D721Med (cell line): ENCODE measurements at places on chromosomes 12 and 14.

- no peak for DNase-seq
Observed at GRCh38 chr14:22552001-22552826, 36.8 kb downstream of the DAD1 start.

DNA sequence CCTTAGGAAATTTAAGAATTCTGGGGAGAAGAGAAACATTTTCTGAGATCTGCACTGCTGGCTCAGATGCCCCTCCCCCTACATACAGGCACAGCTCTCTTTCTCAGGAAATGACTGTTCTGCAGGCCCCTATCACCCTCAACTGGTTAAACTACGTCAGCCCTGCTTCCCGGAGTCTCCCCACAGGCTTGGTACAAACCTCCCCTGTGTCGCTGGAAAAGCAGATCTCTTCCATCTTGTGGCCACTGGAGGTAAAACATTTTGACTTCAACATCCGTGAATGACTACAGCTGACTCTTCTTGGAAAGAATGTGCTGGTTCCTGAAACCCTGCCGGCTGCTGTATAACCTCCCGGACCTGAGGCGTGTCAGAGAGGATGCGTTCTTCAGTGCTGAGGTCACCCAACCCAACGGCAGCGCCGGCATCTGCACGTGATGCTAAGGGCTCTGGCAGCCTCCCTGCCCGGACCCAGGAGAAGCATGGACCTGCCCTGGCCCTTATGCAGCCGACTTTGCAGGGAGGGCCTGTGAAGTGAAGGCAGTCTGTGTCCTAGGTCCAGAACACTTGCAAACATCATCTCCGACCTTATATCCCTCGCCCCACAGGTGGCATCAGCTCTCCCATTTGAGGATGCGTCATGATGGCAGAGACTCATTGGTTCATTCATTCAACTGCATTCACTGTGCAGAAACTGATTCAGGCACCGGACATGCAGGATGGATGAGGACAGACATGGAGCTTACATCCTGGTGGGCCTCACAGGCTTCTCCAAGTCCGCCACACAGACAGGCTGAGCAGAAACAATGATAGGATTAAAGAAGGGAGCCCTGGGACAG is 129.2 kb downstream of the GCH1 start:
- DNase-seq: peak; percentile 66

DNA sequence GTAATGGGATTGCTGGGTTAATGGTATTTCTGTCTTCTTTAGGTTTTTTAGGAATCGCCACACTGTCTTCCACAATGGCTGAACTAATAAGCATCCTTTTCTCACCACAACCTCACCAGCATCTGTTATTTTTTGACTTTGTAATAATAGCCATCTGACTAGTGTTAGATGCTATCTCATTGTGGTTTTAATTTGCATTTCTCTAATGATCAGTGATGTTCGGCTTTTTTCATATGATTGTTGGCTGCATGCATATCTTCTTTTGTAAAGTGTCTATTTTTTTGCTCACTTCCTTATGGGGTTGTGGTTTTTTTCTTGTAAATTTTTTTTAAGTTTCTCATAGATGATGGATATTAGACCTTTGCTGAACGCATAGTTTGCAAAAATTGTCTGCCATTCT is 377.9 kb downstream of the GALC start:
- DNase-seq: no peak

DNA sequence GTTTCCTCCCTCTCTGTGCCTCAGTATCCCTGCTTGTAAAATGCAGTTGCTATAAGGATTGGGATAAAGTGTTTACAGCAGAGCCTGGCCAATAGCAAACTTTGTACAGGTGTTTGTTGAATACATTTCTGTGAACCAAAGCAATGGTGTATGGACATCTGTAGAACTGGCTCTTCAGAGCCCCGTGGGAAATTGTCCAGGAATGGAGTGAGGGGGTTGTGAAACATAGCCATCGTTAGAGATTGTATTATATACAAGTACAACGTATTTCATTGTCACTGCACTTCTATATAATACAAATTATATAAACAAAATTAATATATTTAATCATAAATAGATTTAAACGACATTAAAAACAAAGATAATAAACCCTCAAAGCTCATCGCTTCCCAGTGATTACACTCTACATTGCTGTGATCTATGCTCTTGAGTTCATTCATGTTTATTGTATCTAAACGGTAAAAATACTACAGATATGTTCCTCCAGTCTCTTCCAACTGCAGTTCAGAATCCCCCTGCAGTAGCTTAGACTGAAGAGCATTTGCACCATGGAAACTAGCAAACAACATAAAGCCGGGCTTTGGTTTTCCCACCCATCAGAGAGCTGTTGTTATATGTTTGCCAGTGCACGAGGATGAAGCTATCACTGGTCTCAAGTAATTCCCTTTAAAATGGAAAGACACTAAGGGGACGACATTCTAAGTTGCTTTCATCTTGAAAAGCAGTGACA is 216.7 kb downstream of the TMEM132C start:
- no peak for DNase-seq

- no peak for DNase-seq
Observed at GRCh38 chr12:57456145-57456700, 1.1 kb downstream of the INHBE start.

DNA sequence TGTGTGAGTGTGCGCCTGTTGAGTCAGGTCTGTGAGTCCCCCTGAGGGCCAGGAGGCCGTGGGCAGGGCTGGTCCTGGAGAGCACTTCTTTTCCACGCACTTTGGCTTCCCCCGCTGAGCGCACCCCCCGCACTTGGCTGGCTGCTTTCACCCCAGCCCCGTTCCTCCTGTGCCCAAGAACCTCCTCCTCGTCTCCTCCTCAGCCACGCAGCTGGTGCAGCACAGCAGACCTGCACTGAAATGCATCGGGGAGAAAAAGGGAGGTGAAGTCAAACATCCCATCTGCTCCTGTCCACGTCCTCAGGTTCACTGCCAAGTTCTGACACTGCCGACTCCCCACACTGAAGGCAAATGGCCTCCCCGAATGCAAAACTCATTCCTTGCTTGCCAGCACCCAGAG is 362.7 kb upstream of the SFSWAP start:
- DNase-seq: no peak

- DNase-seq: no peak
Observed at GRCh38 chr14:62301080-62301479, 538.9 kb downstream of the SNAPC1 start.

DNA sequence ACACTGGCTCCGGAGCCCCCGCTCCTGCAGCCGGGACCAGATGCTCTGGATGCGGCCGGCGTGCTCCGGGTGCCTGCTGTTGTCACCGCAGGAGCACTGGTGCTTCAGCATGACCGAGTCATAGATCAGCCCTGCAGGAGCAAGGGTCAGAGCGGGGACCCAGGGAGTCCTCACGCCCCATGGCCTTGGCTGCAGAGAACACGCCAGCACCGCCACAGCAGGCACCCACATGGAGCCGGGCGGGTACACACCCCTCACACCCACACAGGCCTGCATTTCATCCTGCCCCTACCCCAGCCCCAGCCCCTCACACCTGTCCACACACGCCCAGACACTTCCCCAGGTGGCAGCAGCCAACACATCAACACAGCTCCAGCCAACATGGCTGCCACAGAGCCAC is 18.8 kb downstream of the SLC48A1 start:
- no peak for DNase-seq

GRCh38 chr14:47826809-47827208 is 151.4 kb upstream of the MDGA2 start:
- no peak for DNase-seq

DNA sequence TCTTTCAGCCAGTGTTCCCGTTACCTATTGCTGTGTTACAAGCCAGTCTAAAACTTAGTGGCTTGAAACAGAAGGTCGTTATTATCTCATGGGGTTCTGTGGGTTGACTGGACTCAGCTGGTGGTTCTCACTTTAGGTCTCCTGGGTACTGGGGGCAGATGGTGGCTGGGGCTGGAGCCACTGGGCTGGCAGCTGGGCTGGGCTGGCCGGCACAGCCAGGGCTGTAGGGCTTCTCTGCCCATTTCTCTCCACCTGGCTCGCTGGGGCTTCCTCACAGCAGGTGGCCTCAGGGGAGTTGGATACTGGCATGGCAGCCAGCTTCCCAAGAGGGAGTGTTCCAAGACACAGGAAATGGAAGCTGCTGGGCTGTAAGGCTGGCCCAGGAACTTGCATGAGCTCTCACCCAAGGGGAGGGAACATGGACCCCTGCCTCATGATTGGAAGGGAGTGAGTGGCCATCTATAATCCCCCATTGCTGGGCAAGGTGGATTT is 27.0 kb downstream of the TUNAR start:
- DNase-seq: no peak

GRCh38 chr12:67284561-67284960 is 15.4 kb downstream of the CAND1 start:
- no peak for DNase-seq

GRCh38 chr14:101008631-101009336 is 105.3 kb upstream of the RTL1 start:
- no peak for DNase-seq

DNA sequence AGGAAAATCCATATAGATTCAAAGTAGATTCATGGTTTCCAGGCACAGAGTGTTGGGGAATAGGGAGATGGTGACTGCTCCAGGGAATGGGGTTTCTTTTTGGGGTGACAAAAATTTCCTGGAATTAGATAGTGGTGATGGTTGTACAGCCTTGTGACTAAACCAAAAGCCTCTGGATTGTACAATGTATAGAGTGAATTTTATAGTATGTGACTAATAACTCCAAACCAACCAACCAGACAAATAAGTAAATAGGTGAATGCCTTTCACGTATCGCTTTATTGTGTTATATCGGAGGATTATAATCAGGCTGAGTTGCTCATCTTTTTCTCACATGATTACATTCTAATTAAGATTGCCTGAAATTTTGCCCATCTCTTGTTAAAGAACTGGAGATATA is 24.6 kb upstream of the PPFIBP1 start:
- no peak for DNase-seq

GRCh38 chr12:82596483-82596882 is 90.2 kb upstream of the TMTC2 start:
- DNase-seq: no peak

GRCh38 chr12:43349863-43350262 is 202.1 kb downstream of the ADAMTS20 start:
- no peak for DNase-seq

DNA sequence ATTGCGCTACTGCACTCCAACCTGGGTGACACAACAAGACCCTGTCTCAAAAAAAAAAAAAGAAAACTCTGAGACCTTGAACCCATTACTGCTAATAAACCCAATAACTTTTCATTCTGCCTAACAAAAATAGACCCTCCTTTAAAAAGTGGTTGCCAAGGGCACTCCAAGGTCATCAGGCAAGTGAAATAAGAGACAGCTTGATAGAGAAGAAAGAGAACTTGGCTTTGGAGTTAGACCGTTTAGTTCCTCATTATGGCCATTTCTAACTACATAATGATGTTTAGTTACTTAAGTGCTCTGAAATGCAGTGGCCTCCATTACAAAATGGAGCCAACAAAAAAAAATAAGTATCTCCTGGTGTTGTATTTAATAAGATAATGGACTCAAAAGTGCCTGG is 55.9 kb downstream of the PHLDA1 start:
- DNase-seq: no peak

DNA sequence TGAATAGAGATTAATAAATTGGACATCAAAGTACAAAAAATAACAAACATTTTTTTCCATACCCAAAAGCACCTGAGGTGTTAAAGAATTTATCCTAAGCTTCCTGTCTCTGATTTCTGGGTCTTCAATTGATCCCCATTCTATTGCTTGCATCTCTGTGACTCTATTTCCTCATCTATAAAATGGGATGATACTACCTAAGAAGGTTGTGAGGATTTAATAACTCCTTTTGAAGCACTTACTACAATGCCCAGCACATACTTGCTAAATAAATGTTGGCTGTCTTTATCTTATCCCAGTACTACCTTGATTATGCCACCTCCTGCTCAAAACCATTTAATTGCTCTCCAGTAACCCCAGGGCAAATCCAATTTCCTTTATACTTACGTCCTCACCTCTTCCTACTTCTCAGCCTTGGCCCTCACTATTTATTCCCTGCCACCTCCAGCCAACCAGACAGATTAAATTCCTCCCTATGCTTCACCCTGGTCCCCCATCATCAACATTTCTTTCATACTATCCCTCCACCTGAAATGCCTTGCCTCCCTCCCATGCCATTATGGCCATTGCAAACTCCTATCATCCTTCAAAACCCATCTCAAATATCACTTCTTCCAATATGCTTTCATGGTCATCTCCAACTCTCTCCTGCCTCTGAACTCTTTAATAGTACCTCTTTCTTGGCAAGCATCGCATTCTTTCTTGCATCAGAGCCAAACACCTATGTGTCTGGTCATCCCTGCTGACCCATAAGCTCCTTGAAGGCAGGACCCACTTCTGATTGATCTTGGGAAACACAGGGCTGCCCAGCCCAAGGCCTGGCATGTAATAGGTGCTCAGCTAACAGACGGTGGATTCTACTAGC is 7.9 kb upstream of the ASIC1 start:
- no peak for DNase-seq

DNA sequence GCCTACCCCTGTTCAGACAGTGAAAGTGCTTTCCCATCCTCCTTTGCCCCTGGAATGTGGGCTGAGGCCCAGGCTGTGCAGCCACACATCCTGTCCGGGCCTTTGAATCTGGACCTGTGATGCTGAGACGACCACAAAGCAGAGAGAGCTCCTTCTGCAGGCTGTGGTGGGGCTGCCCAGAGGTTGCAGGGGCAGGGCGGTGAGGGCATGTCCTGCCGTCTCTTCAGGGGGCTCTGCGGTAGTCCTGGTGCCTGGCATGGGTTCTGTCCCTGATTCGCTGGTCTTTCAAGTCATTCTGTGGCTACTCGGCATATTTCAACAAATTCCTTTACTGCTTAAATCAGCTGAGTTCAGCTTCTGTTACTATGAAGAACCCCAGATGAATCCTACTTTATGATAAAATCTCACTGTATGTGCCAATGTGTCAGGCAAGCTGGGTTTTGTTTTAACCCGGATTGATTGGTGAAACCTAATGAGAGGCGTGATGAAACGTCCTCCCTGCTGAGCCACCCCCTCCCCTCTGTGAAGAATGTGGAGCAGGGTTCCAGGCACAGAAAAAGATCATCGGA is 63.4 kb upstream of the DICER1 start:
- no peak for DNase-seq

GRCh38 chr12:84856156-84856900 is 56.3 kb downstream of the SLC6A15 start:
- DNase-seq: no peak

DNA sequence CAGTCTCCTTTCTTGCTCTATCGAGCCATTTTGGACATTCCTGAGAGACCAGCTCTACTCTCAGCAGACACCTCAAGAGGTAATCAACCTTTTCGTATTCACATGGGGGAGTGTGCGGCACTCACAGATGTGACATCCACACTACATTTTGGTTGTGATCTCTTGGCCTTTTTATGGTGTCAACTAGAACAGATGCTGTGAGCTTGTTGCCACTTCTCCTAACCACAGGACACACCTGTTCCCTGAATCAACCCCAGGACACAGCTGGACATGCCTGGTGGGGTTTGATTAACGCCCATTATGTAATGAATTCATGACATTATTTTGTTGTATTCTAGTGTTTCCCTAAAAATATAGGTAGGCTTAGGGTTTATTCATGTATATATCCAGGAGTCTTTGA is 1143.6 kb downstream of the TMEM121 start:
- no peak for DNase-seq

GRCh38 chr12:52372216-52373154 is 5.2 kb upstream of the KRT85 start:
- DNase-seq: no peak
